Spleen (tissue), 13 donors: ENCODE measurements at places on chromosomes 13 and 19.
A peak's percentile ranks its signal among the peaks of the same experiment; 100 is the strongest.

DNA sequence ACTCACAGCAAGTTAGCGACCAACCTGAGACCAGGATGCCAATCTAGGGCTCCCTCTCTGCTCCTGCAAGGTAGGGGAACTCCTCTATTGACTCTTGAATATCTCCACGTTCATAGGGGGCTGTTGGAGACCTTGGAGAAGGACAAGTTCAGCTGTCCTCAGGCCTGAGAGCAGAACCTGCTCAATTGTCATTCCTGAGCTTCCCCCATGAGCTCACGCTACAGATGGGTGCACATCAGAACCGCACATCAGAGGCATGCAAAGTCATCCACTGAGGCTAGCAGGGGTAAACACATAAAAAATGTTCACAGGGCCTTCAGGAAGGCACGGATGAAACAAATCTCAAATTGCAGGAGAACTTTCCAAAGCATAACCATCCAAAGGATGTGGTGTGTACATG lies 168.8 kb upstream of the ZNF507 start:
- no peak for DNase-seq

- DNase-seq = no peak
Measured at GRCh38 chr13:84038001-84038400, 155.7 kb upstream of the SLITRK1 start.

DNA sequence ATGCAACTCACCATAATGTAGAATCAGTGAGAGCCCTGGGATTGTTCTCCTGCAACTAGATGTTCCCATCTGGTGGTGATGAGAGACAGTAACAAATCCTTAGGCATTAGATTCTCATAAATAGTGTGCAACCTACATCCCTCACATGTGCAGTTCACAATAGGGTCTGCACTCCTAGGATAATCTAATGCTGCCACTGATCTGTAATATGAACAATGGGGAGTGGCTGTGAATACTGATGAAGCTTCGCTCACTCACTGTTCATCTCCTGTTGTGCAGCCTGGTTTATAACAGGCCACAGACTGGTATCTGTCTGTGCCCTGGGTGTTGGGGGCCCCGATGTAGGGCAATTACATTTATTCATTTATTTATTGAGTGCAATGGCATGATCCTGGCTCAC lies 86.9 kb downstream of the ZNF254 start:
- no peak for DNase-seq

DNA sequence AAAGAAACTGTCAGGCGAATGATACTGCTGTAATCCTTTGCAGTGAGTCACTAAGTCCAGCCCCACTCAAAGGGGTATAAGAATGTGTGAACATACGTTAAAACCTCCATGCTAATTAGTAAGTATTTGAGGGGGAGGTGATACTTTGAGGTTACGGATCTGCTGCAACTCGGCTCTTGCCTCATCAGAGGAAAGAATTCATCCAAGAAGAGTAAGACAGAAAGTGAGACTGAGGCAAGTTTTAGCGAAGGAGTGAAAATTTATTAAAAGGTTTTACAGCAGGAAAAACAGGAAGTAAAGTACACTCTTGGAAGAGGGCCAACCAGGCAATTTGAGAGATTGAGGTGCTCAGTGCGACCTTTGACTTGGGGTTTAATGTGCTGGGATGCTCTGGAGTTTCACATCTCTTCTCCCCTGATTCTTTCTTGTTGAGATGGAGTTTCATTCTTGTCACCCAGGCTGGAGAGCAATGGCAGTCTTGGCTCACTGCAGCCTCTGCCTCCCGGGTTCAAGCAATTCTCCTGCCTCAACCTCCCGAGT lies 9.8 kb downstream of the CLEC4M start:
- DNase-seq = no peak

GRCh38 chr19:48663667-48664066 lies 9.2 kb downstream of the NTN5 start:
- no peak for DNase-seq

DNA sequence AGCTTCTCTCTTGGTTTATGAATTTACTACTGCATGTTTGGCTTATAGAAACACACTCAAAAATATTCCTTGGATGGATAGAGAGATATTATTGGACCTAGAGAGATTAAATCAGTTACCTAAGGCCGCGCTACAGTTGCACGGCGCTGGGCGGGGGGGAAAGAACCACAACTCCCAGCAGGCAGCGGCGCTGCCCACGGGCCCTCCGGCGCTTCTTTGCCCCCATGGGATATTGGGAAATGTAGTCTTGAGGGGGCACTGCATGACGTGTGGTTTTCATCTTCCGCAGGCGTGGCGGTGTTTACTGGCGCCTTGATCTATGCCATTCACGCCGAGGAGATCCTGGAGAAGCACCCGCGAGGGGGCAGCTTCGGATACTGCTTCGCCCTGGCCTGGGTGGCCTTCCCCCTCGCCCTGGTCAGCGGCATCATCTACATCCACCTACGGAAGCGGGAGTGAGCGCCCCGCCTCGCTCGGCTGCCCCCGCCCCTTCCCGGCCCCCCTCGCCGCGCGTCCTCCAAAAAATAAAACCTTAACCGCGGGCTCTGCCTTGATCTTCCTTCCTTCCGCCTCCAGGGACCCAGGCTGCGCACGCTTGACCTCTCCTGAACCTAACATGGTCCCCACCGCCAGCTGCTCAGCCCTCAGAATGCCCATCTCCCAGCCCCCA lies 4.8 kb downstream of the EMP3 start:
- DNase-seq = peak; percentile 94

DNA sequence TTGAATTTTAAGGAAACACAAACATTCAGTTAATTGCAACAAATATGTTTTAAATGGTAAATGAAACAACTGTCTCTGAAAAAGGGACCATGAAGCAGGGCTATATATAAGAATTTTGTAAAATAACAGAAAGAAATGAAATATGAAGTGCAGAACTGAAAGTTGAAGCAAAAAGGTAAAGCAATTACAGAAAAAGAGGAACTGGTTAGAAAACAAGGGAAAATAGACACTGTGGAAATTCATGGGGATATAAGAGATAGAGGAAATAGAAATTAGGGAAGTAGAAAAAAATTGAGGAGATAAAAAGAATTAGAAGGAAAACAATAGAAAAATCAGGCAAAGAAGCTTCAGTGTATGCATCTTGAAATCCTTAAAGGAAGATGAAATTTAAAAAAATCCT lies 40.0 kb upstream of the TDRD3 start:
- DNase-seq = no peak

DNA sequence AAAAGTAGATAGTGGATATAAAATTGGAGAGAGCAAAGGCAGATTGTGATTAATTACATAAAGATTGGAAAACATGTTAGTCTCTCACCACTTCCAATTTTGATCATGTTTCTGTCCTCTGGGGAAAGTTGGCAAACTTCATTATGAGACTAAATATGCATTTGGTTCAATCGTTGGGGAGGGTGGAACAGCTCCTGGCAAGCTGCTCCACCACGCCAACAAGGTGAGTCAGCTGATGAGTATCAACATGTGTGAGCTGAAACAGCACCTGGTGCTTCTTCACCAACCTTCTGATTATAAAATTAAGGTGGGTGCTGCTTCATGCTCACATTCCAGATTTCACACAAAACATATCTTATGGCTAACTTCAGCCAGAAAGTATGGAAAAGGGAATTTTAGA lies 1784.6 kb downstream of the SLITRK5 start:
- no peak for DNase-seq

DNA sequence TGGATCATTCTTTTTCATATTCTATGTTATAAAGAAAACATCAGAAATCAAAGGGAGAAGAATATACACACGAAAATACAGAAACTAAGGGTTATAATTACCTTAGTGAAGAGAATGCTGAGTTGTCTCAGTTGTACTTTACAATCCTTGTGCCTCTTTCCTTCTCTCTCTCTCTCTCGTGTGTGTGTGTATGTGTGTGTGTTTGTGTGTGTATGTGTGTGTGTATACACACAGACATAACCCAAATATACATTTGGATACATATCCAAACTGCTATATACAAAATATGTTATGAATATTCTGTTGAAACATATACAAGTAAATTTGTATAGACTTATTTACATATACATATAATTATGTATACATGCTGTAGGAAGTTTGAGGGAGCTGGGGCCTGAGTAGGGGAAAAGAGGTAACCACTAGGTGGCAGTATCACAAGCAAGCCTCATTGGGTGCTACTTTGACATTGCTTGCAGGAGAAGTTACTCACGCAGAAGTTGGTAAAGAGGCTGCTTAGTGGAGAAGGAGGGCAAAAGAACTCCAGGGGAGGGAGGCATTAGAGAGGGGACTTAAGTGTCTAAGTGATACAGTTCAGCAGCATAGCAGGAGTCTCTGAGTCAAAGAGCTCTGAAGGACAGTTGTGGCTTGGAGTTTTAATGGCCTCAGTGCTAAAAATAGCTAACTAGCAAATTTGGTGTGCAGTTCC lies 465.1 kb upstream of the PCDH20 start:
- DNase-seq = no peak

DNA sequence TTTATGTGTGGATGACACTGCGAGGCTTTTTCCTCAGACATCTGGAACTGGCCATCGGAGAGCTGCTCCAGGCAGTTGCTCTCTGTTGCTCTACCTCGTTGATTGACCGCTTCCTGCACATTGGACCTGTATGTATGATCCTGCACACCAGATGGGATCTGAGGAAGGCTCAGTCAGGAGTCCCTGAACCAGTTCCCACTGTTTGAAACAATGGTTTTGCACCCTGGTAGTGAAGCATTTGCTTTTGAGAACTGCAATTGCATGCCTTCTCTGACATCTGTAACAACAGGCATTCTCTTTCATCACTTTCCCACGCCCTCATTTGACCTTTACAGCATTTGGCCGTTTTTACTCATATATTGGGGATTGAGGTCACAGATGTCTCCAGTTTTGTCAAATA lies 61.1 kb upstream of the NPAS1 start:
- no peak for DNase-seq

DNA sequence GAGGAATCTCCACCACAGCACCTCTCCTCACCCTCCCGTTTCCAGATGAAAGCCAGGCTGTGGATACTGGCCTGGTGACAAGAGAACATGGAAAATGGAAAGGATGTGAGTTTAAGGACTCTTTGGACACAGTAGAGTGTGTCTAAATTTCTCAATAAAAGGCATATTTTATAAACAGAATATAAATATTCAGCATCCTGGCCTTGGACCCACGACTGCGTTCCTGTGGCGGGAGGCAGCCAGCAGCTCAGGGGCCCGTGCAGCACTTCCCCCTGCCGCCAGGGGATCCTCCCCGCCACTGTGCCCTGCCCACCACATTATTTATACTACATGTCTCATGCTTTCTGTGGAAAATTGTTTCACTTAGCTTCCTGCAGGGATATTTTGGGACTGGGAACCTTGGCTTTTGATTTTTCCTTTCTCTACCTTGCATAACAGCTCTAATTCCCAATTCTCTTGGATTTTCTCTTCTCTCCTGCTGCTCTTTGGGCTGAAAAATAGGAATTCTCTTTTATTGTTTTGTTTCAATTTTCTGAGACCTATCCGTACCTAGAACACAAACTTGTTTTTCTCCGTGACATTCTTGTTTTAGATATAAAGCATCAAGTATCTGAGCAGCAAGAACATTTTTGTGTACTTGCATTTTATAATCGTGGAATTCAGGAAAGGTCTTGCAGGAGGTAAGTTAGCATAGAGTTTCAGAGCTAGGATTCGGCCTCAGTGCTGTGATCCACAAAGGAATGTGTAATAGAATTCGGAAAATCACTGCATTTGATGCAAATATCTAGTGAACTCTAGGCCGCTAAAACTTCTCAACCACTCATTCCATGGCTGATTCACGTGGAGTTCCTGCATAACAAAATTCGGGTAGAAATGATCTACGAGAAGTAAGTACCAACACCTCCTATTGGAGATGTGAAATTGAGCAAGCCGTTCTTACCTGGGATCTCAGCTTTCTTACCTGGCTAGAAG lies 107.7 kb upstream of the SPATA13 start:
- no peak for DNase-seq

DNA sequence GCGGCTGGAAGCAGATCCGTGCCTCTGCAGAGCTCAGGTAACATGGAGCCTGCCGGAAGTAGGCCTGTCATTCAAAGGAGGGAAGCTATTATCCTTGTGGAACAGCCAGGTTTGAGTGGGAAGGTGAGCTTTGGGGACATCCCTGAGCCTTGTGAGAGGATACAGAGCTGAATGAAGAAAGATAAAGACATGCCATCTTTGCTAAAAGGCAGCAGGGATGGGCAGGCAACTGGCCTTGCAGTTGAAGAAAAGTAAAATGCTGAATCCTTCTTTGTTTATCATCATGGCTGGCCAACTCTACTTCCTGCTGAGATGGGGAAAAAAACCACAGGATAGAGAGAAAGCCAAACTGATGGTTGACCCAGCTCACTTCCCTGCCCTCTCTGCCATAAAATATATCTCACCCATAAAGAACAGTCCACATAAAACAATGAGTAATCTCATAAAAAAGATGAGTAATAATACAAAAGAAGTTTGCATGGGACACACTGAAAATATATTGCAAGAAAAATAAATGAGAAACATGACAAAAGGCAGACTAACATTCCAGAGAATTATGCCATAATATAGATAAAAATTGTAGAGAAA lies 226.3 kb downstream of the DLEU7 start:
- DNase-seq = no peak

DNA sequence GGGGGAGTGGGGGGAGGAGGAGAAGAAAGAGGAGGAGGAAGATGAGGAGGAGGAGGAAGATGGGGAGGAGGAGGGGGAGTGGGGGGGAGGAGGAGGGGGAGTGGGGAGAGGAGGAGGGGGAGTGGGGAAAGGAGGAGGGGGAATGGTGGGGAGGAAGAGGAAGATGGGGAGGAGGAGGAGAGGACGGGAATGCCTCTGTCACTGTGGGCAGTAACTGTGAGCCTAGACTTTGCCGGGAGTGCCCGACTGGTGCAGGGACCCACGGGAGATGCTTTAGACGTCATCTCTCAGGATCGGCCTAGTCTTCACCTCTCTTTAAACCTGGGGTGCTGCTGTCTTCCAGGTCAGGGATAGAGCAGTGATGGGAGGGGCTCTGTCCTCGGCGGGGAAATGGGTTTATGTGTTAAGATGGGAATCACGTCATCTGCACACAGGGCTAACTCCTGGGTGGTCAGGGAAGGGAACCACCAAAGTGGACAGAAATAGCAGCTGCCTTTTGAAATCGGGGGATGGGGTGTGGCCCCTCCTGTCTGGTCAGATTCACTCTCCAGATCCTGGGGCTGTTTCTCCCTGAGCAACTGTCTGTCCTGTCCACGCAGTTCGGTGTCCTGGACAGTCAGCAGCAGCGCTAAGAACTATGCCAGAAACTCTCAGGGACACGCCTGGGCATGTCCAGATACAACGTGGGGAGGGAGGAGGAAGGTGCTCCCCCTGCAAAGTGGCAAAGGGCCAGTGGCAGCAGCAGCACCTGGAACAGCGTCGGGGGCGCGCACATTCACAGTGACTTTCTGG lies 26.9 kb downstream of the GAS6 start:
- no peak for DNase-seq

- DNase-seq = no peak
Measured at GRCh38 chr13:103195762-103196161, 129.5 kb upstream of the SLC10A2 start.

GRCh38 chr13:30998136-30999088 lies 66.0 kb downstream of the TEX26 start:
- no peak for DNase-seq

DNA sequence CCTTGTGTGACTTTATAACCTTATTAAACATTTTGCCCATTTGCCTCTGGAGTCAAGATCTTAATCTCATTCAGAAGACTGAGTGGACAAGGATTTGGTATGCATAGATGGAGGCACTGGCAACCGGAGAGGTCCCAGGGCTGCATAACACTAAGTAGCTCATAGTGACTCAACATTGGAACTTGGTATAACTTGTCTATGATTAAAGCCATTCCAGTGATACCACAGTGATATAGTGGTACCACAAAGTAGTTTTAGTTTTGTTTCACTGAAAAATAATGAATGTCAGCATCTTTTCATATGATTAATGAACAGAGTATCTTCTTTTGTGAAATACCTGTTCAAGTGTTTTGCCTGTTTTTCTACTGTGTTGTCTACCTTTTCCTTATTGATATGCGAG lies 26.4 kb downstream of the CDK8 start:
- DNase-seq = no peak

GRCh38 chr13:29993716-29994488 lies 143.5 kb upstream of the UBL3 start:
- DNase-seq = no peak
